ENCODE measurements at places on chromosomes 5 and 9.

DNA sequence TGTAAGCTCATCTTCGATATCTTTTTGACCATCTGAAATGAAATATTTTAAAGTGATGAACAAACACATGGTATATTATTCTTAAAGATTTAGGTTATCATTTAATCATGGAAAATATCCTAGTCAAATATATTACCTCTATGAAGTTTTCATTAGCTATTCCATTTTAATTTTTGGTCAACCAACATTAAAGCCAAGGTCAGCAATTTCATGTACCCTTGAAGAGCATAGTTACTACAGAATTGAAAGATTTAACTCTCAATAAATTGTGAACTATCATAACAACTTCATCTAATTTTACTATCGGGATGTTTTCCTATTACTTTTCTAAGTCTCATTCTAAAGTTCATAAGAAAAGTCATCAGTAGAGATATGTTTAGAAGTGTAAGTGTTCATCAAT is 492.6 kb downstream of the CTNND2 start:
- DNase-seq, result no peak

DNA sequence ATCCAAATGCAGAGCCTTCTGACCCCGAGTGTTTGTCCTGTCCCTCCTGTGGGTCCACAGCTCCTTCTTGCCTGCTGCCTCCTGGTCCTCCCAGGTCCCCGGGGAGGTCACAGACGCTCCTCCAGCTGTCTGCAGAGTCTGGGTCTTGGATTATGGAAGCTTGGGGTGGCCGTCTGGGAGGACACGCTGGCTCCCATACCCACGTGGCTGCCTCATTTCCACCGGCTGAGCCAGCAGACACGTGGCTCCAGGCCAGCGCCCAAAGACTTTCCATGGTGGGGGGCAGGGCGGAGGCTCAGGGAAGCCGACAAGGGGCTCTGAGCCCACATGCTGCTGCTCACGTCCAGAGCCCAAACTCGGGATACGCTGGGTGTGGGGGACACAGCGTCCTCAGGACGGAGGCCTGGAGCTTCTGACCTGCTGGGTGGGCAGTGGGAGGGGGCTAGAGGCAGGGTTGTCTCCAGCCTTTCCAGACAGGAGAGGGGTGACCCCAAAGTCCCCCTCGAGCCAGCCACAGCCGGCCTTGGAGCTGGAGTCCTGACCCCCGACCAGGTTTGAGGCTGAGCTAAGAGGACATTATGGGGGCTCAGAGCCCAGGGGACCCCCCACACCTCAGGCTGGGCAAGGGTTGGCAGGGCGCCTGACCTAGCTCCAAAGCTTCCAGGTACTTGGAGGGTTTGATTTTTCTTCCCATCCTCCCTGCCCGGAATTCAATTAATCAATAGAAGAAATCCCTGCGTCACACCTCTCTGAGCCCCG is 24.2 kb upstream of the RNU6ATAC start:
- no peak for DNase-seq

- DNase-seq, result no peak
Observed at GRCh38 chr5:159330131-159330800, at the start of gene IL12B. Gene IL12B, minus strand, starts transcription at chr5:159330487. Its CDS starts 3,705 bp downstream, at chr5:159326782.

DNA sequence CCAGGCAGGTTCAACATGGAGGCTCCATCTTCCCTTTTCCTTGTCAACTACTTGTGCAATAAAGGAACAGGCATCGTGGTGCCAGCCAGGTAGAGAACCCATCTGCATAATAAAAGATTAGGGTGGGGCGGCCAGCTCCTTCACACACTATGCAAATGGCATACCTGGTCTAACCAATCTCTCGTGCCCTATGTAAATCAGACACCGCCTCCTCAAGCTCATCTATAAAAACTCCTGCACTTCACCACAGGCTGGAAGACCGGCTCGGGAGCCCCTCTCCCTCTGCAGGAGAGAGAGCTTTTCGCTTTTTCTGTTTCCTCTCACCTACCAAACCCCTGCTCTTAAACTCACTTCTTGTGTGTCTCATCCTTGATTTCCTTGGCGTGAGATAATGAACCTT is 244.3 kb upstream of the PUM3 start:
- DNase-seq, result no peak

- DNase-seq, result no peak
Observed at GRCh38 chr5:133944263-133945185, 23.9 kb downstream of the C5orf15 start.

DNA sequence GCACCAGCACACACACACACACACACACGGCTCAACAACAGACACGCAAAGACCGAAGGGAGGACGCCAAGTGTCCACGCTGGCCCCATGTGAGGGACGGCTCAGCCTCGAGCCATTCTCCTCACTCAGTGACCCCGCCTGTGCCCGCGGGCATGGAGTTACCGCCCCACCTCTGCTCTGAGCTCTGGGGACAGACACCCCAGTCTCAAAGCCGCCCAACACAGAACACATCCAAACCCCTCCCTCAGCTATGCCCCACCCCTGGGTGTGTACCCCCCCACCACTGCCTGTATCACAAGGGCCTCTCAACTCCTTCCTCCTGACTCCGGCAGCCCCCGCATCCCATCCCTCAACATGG is 81.2 kb downstream of the CAMSAP1 start:
- no peak for DNase-seq

DNA sequence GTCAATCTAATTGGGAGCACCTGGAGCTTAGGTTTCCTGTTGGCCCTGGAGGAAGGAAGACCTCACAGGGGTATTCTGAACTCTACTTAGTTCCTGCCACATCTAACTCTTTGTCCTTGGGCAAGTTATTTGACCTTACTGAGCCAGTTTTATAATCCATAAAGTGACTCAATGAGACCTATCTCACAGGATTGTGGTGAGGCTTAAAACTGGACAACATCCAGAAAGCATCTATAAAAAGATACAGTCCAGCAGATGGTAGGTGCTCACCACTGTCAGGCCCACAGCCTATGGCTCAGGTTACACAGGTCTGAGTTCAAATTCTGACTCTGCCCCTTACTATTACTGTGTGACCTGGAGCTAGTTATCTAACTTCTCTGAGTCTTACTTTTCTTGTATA is 23.3 kb downstream of the KCNV2 start:
- no peak for DNase-seq

DNA sequence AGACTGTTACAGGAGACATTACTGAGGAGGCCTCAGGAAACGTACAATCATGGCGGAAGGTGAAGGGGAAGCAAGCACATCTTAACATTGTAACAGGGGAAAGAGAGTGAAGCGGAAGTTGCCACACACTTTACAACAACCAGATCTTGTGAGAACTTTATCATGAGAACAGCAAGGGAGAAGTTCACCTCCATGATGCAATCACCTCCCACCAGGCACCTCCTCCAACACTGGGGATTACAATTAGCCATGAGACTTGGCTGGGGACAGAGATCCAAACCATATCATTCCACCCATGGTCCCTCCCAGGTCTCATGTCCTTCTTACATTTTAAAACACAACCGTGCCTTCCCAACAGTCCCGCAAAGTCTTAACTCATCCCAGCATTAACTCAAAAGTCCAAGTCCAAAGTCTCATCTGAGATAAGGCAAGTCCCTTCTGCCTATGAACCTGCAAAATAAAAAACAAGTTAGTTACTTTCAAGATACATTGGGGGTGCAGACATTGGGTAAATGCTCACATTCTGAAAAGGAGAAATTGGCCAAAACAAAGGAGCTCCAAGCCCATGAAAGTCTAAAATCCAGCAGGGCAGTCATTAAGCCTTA is 138.3 kb downstream of the TMEM161B start:
- no peak for DNase-seq

DNA sequence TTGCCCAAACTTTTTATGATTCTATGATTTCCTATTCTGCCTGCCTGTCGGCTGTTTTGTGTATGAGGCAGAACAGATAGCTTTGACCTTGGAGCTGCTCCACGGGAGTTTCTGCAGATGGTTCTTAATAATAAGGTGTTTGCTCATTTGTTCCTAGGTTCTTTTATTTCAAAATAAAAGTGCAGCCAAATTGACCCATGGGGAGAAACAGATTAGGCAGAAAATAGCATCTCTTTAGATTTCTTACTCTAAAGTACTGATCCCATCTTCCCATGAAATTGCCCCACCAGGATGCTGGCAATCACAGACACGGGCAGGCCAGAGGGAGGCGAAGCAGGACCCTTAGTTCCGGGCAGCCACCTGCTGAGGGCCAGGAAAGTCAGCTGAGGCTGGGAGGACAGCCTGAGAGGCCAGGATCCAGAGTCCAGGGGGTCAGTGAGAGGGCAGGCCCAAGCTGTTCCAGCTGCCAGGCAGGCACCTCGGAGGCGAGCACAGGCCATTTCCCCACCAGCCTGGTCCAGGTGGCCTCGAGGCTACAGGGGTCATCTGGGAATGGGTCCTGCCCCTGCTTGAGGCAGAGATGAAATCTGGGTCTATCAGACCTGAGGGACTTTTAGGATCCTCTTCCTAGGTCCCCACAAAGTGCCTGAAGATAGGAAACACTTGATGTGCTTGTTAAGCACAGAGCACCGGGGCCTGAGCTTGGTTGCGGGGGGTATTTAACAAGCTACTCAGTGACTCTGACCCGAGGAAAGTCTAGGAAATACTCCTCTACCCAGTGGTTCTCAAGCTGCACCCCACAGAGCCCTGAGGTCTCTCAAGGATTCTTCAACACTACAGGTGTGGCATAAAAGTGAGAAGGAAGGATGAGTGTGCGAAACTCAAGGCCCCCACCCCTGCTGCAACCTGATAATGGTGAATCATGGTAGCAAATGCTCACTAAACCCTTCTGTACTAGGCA is 145.4 kb downstream of the CMYA5 start:
- DNase-seq, result no peak

DNA sequence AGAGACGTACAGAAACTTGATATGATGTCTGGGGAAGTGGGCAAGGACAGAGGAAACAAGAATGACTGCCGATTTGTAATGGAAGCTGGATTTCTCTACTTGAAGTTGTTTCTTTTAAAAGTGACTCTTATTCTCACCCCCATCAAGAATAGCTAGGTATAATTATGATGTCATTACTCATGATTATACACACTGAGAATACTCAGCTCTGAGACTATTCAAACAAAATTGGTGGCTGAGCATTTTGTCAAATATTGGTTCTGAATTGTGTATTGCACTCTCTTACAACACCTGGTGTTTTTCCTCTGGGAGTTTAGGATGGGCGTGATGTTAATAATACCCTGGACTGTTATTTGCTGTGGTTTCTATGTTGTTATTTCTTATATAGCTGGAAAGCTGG is 46.3 kb downstream of the MAST4 start:
- no peak for DNase-seq

DNA sequence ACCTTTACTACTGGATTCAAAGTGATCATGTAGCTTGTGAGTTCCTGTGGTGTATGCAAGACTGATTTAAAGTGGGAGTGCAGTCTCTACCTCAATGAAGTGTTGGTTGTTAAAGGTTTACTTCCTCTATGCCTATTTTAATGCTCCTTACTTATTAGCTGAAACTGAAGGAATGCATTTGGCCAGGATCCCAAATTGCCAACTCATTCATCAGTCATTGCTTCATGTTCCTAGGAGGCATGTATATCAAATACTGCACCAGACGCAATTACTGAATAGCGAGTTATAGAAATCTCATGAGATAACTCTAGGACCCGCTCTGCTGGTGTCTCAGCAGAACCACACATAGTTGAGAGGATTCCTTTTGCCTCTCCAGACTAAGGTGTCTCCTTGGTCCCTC is 143.0 kb upstream of the RPS23 start:
- no peak for DNase-seq

DNA sequence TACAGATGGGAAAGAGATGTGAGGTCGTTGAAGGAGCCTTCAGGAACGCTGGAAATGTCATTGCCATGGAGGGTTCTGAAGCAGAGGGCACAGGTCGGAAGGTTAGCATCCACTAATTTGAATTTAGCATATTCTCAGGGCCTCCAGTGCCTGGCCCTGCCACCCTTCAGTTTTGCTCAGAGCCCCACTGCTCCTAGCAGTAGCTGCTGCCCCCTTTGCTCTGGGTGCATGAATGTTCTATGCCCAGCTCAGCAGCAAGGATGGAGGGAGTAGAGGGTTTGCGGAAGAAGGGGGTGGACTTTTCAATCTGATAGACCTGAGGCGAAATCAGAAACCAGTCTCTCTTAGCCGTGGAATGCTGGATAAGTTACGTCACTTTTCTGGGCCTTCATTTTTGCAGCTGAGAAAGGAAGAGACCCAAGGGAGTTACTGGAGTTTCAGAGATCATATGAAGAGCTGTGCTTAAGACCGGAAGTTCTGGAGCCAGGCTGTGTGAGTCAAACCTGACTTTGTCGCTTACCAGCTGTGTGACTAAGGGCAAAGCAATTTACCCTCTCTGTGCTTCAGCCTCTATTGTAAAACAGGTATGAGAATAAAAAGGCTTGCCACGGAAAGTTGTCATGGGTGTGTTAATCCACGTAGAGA is 133.2 kb upstream of the PANK3 start:
- DNase-seq, result no peak

GRCh38 chr5:178672630-178673029 is 45.8 kb upstream of the CLK4 start:
- no peak for DNase-seq

DNA sequence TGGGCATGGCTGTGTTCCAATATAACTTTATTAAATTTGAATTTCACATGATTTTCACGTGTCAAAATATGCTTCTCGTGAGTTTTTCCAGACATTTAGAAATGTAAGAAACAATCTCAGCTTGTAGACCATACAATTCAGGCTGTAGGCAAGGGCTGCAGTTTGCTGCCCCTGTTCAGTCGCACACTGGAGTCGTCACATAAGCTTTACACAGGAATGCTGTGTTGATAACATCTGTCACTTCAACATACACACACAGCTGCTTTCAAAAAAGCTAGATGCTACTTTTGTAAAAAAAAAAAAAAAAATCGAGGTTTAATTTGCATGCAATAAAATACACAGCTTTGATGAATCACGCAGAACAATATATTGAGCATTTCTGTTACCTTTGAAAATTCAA is 77.9 kb downstream of the MYO10 start:
- DNase-seq, result no peak

- no peak for DNase-seq
Observed at GRCh38 chr9:34514816-34515215, 8.0 kb downstream of the ENHO start.

- no peak for DNase-seq
Observed at GRCh38 chr5:57749396-57749795, 266.8 kb upstream of the ACTBL2 start.

- DNase-seq, result no peak
Observed at GRCh38 chr9:14261616-14262015, 52.3 kb downstream of the NFIB start.

All from T-helper 17 cell (primary cell).